ENCODE measurements at places on chromosomes 11 and 22.

GRCh38 chr11:60592601-60593000 is 77.4 kb downstream of the MS4A13 start:
- no peak for DNase-seq

- DNase-seq: no peak
These were observed 55.1 kb upstream of the SCUBE2 start for GRCh38 chr11:9146477-9146876.

- no peak for DNase-seq
These were observed 54.4 kb downstream of the SLC17A6 start for GRCh38 chr11:22392561-22392960.

DNA sequence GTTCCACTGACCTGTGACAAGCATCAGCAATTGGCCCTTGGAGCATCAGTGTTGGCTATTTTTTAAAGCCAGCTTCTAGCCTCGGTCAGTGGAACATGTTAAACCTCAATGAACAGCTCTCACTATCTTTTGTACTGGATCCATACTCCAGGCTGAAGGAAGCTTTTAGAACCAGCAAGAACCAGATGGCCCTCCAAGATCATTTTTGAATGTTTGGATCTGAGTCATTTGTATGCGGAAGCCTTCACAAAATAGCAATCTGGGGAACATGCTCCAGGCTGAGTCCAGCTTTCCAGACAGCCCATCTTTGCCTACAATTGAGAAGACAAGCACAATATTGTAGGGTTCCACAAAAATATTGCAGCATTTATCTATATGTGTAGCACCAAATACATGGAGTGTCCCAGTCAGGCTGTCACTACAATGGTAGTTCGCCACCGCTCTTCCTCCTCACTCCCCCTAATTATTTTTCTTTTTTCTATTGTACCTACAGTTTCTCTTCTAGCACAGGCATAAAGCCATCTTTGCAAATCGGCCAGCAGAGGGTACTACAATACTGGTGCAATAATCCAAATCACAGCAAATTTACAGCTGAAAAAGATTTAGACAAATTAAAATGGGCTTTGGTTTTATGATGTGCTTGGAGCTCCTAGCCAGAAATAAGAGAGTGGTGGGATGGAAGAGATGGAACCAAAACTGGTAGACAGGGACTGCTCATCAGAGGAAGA is 177.4 kb upstream of the BLID start:
- DNase-seq: no peak

GRCh38 chr22:38397189-38398085 is 57.6 kb downstream of the KCNJ4 start:
- DNase-seq: no peak

DNA sequence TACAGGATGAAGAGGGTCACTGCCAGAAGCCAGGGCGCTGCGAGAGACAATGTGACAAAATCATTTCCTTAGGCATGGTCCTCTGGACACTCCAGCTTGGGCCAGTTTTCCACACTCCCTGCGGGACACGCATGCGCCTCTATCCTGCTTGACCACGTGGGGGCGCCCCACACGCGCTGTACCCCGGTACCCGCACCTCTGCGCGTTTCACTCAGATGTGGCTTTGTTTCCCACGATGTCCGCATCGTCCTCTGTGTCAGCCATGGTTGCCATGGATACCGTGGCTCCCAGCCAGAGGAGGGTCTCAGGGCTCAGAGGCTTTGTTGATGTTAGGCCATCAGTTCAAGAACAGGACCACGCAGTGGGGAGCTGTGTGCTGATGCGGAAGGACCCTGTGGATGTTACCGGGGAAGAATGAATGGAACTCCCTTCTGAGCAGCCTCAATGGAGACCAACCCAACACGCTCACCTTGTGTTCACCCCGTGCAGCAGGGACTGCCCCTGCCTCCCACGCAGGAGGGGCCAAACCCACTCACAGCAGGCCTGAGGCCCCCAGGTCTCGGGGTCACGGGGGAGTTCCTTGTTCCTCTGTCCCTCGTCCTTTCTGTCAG is 101.1 kb upstream of the SLC22A12 start:
- no peak for DNase-seq

GRCh38 chr11:20839231-20839630 is 169.8 kb downstream of the NELL1 start:
- DNase-seq: no peak

DNA sequence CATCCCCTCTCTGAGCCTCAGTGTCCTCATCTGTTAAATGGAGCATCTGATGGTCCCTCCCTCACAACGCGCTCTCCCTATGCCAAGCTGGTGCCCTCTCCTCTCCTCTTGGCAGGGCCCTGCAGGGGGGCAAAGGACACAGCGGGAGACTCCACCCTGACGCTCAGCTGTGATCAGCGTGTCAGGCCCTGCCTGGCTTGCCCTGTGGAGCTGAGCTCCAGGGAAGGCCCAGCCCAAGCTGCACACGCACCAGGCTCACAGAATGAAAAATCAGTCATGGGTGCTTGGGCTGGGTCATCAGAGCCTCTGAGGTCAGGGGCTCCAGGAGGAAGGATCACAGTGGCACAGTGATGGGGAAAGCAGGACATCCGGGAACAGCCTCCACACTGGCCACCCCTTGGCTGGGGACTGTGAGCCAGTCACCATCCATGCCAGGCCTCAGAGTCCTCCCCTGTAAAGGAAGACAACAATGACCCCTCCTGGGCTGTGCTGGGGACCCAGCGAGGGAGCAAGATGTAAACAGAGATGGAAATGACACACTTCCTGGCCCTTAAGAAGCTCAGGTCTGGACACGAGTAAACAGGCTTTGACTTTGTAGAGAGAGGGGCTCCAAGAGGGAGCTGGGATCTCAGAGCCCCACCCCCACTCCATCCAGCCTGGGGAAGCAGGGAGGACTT is 36.6 kb downstream of the RPL3 start:
- no peak for DNase-seq

DNA sequence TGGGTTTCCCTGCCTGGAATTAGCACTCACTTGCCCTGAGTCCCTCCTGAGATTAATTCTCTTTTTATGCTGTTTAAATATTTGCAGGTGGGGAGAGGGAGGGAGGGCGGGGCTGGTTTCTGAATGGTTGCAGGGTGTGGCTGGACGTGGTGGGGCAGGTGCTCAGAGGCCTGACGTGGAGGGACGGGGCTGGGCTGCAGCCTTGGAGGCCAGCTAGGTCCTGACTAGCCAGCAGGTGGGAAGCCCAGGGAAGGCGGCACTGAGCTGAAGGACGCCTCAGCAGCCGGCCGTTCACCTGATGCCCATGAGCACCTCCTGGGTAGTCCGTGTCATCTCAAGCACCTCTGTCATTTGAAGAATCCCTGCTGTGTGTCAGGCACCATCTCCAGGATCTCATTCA is 21.3 kb downstream of the SGSM1 start:
- DNase-seq: no peak

DNA sequence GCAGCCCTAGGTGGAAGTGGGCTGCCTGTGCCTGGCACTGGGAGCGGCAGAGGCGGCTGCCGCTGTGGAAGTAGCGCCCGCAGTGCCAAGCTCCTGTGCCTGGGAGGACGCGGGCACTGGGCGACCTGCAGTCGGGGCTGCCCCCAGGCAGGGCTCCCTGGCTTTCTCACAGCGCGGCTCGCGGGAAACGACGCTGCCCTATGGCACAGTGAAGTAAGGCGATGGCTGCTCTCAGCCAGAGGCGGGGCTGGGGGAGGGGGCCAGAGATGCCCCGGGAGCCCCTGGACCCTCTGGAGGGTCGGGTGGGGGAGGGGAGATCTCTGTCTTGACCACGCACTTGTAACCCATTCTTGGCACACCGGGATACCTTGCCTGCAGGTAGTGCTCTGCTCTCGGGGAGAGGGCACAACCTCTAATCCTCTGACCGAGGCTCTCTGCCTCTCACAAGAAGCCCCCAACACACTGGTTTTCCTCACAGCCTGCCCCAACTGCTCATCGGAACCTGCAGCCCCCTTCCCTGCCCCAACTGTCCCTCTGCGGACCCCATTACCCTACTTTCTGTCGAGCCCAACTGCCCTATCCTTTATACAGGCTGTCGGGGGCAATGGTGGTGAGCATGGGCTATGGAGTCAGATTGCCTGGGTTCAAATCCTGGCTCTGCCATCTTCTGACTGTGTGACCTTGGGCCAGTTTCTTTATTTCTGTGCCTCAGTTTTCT is 32.2 kb upstream of the TRIM29 start:
- DNase-seq: peak; percentile 47

GRCh38 chr11:75554258-75555022 is 7.6 kb upstream of the SERPINH1 start:
- peak; percentile 95 for DNase-seq

DNA sequence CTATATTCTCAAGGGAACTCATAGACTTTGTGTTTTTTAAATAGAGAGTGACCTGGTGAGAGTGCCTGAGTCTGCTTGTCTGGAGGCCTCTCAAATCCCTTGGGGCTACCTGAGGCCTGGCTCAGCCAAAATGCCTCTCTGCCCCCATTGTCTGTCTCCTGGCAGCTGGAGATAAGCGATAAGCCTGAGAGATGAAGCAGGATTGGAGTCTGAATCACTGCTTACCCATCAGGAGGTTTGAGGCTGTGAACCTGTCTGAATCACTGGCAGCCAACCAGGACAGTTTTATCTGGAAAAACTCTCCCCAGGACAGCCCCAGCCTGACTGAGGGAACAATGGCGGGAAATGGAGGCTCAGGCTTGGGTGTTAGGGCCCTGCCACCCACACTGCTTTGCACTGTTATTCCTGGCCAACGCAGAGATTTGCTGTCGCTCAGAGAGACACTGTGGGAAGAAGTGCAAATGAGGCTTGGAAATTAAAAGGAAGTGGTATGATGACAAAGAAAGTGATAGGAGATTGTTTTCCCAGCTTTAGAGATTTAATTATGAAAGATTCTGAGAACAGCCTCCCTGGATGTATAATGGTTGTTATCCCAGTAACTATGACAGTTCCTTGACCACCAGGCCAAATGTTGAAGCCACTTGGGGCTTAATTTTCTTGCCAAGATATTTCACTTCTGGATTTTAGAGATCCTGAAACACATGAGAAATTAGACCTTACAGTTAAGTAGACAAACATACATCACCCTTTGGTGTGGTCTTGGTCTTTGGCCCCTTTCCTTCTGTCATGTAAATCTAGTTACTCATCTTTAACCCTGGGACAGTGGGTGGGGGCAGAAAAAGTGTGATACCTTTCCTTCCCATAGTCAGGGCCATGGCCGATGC is 102.1 kb downstream of the RASSF10 start:
- DNase-seq: no peak

DNA sequence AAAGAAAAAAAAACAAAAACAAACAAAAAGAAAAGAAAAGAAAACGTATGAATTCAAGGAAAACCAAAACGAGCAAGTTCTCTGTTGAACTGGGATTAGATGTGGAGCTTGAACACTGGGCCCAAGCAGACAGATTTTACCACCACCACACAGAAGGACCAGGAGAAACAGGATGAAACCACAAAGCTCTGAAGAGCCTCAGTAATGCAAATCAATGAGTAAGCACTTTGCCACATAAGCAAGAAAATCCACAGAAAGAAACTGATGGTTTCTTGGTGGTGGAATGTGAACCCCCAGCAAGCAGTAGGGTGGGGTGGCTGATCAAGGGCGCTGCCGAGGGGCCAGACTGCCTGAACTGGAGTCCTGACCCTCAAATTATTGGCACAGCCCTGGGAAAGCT is 50.9 kb upstream of the NFRKB start:
- no peak for DNase-seq

DNA sequence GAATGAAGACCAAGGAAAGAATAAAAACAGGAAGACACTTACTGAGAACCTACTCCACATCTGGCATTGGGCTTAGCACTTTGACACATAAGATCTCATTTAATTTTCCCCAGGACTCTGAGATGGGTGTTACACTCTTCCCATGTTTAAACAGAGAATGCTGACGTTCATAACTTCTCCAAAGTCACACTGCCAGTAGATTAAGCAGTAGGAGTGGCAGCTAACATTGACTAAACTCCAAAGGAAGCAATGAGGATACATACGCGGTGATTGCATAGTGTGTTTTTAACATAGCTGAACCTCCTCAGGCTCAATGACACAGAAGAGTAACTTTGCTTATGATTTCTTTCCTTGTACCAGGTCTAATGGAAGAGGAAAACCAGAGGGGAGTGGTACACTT is 14.5 kb upstream of the OR10V1 start:
- no peak for DNase-seq

DNA sequence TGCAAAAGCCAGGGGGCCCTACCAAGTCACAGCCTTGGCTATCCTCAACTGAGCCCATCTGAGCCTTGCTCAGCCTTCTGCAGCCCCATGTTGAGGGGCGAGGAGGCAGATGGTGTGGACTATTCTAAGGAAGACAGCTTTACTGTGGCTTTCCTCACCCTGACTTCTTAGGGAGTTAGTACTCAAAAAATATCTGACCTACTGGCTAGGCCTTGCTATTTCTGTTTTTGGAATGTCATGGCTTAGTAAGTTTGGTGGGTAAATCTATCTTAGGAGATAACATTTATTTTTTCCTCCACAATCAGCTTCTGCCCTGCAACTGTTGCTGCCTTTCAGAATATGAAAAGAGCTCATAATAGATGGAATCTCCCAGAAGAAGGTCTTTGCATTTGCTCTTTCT is 80.9 kb downstream of the LDLRAD3 start:
- DNase-seq: no peak

DNA sequence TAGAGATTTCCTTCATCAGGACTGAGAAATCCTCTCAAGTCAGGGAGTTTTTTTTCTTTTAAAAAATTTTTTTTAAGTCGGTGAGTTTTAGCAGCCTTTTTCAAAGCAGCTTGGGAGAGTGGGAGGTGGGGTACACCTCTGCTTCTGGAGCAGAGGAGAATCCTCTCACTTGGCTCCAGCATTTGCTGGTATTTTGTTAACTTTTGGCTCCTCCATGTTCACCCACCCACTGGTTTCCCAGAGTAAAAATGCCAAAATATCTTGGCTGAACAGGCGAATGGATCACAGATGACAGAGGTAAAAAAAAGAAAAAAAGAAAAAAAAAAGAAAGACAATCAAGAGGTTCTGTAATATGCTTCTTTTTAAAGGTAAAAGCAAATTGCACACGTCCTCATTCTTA is 68.0 kb downstream of the GAB2 start:
- DNase-seq: no peak

GRCh38 chr11:10623797-10624761 is 55.6 kb upstream of the LYVE1 start:
- no peak for DNase-seq

DNA sequence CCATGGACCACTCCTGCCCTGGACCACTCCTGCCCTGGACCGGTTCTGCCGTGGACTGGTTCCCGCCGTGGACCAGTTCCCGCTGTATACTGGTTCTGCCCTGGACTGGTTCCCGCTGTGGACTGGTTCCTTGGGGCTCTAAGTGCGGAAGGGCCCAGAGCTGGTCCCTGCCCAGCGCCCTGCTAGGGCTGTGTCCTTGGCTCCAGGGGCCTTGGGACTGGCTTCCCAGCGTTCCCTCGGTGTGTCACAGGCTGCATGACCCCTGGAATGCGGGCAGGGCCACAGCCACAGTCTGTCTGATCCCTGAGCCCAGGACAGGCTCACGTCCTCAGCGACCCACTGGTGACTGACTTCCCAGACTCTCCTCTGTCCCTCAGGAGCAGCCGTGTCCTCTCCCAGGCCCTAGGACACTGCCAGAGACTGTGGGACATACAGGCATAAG is 412.2 kb downstream of the TBC1D22A start:
- no peak for DNase-seq

DNA sequence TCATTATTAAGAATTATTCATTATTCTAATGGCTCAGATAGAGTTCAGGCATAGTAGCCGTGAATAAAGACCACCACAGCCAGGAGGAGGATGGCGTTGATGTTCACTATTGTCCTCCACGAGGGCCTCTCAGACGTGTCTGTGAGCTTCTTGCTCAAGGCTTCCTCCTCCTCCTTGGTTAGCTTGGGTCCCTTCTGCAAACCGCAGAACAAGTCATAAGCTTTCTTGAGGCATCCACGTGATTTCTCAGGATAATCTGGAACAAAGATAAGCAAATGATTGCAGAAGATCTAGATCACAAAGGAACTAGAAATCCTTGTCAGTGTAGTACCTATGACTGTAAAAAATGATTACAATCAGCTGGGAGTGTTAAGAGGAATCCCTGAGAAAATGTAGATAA is 13.6 kb upstream of the RFPL2 start:
- no peak for DNase-seq
